ENCODE measurements at places on chromosomes 2 and 18.

DNA sequence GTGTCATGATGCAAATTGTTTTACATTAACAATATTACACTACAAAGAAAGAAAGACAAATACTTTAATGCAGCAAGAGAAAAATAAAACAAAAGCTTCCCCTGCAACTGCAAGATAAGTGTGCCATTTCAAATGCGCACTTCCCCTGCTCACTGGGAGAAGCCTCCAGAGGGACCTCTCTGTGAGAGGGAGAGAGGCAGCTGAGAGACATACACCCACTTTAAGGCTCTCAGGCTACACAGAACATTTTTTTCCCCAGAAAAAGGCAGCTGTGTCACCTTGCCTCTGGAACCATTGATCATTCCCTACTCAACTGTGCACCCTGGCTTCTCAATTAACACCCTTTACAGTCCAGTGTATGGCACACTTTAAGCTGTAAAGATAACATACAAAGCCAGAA, 75.2 kb downstream of the DPP4 start:
- no peak for DNase-seq

DNA sequence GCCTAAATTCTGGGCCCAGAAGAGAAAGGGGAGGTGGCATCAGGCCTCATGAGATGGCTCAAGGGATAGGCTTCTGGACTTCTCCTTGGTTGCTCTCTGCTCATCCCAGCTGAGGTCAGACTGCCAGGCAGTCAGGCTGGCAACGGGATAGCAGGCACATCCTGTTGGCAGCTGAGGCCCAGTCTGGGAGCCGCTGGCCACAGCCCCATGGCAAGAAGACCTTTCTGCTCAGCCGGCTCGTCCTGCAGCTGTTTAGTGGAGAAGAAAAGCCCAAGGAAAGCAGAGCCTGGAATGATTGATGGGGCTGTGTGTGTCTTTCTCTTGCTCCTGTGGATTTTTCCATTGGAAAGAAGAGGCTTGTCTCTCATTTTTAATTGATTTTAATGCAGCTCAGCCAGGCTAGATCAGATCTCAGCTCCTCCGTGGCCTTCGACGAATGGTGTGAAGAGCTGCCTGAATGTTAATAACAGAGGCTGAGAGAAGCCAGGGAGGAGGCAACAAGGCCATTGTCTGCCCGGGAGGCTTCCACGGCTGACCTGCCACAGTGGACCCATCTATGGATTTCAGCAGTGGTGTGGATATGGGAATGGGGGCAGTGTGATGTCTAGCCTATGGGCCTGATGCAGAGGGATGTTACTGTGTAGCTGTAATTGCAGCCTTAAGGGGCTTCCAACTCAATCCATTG, 99.5 kb downstream of the HS1BP3 start:
- no peak for DNase-seq

DNA sequence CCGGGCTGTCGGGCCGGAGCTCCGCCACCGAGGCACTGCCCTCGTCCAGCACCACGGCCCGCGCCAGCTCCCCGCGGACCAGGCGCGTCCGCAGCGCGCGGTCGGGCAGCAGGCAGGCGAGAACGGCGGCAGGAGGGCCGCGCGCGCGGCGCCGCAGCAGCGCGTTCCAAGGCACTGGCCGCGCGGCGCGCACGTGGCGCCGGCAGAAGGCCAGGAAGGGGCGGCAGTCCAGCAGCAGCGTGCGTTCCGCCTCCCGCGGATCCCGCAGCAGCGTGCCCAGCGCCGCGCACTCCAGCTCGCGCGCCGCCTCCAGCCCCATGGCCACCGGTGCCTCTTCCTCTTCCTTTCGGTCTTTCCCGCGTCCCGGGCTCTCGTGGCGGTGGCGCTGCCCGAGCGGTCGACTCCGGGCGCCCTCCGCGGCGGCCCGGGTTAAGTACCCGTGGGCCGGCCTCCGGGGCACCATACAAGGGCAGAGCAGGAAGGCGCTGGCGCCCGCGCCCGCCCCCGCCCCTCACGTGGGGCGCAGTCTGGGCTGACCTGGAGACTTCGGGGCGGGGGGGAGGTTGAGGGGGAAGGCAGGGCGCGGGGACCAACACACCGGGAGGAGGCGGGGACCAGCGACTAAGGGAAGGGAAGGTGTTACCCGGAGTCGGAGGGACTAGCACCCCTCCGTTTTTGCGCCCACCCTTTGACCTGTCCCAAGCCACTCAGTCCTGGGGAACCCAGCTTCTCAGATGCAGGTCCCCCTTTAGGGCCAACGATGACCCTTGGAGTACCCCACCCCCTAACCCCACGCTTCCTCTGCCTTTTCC, at the start of gene DUSP2:
DUSP2 (minus strand) TSS at position 405 of the 812 bp plus-strand sequence; CDS start at position 319, 86 bp downstream.
- DNase-seq, result peak; percentile 90

DNA sequence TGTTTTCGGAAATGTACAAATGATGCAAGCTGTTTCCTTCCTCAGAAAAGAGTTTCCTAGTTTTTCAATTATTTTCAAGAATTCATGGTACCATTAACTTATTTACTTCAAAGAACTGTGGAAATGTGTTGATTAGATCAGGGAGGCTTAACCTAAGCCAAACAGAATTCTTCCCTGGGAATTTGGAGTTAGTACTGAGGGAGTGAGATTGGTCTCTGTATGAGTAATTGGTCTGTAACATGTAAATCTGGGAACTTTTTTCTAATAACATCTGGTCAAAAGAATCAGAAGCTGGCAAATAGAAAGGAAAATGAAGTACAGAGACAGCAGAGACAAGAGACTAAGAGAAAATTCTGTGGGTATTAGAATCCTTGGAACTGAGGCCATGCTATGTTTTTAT, 145.8 kb downstream of the BABAM2 start:
- no peak for DNase-seq

- DNase-seq, result no peak
Observed at GRCh38 chr18:46469186-46469915, 187.7 kb downstream of the LOXHD1 start.

GRCh38 chr18:80037300-80037699, 3.1 kb downstream of the RBFA start:
- DNase-seq, result no peak

DNA sequence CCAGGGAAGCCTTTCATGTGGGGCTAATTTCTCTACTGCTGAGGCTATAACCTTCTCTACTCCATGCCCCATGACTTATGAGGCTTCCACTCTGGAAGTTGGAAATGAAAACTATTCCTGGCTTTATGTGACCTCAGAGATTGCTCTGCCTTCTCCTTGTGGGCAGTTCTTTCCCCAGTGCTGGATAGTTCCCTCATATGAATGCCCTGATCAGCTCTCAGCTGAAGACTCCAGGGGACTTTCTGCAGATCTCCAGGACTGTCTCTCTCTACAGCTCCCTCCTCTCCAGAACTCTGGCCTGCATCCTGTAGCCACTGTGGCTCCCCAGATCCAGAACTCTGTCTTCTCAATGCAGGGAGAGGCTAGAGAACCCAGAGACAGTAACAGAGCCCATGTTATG, 235.1 kb downstream of the SEPTIN10 start:
- no peak for DNase-seq

DNA sequence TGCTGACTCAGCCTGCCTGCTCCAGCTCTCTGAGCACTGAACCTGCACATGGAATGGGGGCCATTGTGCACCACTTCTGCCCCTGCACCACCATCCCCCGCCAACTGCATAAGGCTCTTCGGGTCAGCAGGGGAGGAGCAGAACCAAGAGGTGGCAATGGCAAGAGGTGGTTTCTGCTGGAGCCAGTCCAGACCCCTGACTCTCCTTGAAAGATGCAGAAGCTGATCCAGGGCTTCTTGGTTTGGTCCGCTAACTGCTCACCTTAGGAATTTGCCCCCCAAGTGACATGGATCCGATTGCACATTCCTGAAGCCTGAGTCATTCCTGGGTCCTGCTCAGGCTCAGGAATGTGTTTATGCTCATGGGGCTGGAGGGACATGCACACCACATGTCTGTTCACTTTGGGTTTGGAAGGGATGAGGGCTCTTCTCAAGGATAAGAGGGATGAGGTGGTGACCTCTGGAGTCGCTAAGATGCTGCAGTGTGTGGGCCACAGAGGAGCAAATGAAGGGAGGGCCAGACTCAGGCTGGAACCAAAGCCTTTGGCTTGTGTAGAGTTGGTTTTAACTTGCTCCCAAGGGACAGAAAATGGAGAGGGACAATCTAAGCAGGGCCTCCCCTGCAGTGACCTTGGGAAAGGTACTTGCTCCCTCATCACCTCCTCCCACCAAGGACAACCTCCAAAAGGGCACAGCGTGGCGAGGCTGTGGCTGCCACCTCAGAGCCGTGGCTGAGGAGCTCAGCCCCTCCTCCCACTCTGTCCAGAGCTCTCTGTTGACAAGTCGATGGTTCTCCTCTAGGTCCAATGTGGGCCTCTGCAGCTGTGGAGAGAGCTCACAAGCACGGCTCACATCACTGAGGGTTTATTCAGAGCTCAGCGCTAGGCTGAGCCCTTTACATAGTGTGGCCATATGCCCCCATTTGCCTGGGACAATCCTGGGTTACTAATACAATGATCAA, 66.2 kb downstream of the HS1BP3 start:
- no peak for DNase-seq

GRCh38 chr18:44507729-44508325, 172.9 kb upstream of the SETBP1 start:
- DNase-seq, result no peak

DNA sequence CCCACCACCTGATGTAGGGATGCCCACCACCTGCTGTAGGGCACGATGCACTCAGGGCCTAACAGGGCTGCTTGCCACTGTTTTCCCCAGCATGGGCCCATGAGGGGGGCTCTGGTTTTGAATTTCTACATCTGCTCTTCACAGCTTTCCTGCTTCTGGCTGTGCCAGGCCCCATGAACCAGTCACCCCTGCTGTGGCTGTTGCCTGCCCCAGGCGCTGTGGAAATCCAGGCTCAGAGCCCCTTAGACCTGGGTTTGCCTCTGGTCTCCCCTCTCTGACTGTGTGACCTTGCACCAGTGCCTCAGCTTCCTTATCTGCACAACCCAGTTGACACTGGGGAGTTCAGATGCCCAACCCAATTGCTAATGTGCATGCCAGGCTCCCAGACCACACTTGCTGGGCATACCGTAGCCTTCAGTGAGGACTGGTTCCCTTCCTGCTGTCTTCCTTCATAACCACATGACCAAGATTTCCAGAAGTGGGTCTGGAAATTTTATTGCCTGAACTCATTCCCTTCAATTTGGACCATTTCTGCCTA, 6.0 kb upstream of the MLPH start:
- no peak for DNase-seq

DNA sequence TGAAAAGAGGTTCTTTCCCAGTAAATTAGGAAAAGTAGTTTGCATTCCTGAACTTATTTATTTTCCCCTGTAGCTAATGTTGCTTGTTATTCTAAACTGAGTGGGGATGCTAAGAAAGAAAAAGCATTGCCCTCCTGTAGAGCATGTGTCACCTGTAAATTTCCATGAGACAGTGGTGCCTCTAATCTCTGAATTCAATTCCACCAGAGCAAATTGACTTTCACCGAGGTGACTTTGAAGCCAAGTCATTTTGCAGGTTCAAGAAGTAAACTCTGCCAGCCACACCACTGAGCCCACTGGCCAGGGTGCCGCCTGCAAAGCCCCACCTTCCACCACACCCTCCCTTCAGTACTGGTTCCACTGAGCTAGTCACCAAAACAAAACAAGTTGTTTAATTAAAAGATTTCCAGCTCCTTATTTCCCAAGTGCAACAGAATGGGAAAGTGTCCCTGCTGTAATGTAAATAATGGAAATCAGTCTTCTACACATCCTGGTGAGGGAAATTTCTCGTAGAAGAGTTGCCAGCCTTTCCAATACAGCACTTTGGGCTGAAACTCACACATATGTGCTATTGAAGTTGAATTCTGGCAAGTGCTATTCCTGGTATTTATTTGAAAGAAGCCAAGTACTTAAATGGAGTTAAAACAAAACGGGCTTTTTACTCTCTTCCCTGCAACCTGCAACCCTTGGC, 254.8 kb downstream of the RNF152 start:
- no peak for DNase-seq

- no peak for DNase-seq
Observed at GRCh38 chr2:129103936-129104878, 785.5 kb upstream of the HS6ST1 start.

DNA sequence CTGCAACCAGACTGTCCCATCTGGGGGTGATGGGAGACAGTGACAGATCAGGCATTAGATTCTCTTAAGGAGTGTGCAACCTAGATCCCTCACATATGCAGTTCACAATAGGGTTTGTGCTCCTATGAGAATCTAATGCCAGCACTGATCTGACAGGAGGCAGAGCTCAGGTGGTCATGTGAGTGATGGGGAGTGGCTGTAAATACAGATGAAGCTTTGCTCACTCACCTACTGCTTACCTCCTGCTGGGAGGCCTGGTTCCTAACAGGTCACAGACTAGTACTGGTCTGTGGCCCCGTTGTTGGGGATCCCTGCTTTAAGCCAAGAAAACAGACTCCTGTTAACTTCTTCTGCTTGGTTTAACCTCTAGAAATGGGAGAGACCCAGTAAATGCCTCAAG, 3.2 kb downstream of the CYP27A1 start:
- DNase-seq, result no peak

- DNase-seq, result no peak
Observed at GRCh38 chr2:151029406-151030157, 232.1 kb downstream of the RBM43 start.

DNA sequence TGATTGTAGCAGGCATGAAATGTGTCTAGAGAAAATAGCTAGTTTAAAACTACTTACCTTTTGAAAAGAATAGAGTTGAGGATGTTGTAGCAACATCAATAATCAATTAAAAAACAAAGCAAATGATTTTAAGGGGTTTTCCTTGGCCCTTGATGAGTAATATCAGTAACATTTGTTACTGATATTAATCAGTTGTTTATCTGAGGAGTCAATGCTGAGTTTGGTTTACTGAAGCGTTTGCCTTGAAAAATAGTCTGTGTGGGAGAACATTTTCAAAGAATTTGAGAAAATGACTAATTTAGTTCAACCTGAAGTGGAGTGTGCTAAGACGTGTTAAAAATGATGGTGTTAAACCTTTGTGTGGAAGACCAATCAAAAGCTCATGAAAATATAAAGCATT, 9.3 kb downstream of the PTH2R start:
- no peak for DNase-seq

- no peak for DNase-seq
Observed at GRCh38 chr2:201949181-201949926, 84.3 kb upstream of the FZD7 start.

DNA sequence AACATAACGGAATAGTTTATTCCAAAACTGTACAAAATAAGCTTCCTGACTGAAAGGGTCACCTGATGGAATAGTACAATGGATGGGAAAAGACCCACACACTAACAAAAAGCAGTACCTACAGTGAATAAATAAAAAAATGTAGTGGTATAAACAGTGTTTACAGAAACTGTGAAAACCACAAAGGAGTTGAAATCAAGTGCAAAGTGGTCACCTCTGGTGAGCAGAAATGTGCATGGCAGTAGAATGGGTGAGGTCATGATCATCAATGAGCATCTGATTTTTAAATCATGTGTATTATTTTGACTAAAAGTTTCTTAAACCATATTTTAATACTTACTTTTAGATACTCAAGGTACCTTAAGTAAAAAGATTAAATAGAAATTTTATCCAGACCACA, 11.4 kb downstream of the WDSUB1 start:
- DNase-seq, result no peak

DNA sequence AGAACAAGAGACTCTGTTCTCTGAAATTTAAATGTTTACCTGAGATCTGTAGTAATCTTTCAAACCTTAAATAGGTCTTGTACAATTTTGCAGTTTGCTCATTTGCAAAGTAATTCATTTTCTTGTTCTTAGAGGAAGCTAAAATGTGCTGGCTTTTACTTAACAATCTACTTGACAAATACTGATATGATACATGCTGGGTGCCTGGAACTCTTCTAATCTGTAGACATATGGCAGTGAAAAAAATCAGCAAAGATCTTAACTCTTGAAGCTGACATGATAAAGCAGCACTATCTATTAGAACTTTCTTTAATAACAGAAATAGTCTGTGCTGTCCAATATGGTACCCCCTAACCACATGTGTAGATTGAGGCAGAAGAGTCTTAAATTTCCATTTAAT, 1352.8 kb upstream of the SLC39A10 start:
- DNase-seq, result no peak
